Activated CD4-positive, alpha-beta T cell treated with anti-CD3 and anti-CD28 coated beads for 36 hours (primary cell): ENCODE measurements at places on chromosomes 3 and 15.

- DNase-seq = no peak
Measured at GRCh38 chr15:63054985-63055384, 12.4 kb downstream of the TPM1 start.

DNA sequence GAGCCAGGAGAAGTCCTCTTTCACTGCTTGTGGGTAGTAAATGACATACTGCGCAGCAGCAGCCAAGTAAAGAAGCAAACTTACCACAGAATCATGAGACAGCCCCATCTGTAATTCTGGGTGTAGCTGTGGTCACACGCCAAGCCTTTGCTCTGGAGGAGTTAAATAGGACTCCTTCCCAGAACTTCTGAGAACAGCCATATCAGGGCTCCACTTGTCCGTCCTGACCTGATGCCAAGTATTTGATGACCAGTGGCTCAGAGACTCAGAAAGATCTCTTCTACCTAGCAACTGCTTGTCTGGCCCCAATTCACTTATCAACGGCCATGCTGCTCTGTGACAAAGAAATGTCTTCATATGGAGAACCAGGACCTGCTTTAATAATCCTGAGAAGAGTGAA lies 20.6 kb upstream of the GOLIM4 start:
- DNase-seq = no peak

DNA sequence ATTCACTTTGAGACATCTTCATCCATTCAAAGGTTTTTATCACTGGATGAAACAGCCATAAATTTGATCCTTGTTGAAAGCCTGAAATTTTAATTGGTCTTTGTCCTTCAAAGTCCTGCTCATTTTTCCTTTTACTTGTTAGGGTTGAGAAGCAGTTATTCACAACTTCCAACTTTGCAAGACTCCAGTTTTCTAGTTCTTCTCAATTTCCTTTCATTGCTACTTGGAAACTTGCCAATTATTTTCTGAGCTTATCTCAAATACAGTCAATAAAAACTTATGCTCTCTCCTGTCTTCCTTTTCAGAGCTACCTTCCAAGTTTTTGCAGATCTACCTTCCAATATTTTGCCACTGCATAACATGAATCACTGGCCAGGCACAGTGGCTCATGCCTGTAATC lies 23.7 kb upstream of the CD276 start:
- no peak for DNase-seq

GRCh38 chr3:100299016-100299415 lies 35.5 kb upstream of the NIT2 start:
- no peak for DNase-seq

DNA sequence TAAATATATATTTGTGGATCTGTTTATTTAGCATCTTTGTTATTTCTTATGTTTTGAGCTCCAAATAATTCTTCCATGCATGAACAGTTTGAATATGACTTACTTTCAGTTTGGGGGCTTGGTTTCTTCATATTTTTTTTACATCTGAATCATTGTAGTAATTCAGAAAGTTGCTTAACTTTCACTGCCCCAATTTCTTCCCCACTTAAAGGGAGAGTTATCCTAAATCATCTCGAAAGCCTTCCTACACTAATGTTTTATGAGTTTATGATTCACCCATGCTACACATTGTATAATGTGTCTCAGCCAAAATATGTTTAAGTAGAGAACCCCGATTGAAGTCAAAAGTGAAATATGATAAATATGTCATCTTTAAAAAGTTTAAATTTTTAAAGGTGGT lies 47.8 kb downstream of the SPRED1 start:
- no peak for DNase-seq

DNA sequence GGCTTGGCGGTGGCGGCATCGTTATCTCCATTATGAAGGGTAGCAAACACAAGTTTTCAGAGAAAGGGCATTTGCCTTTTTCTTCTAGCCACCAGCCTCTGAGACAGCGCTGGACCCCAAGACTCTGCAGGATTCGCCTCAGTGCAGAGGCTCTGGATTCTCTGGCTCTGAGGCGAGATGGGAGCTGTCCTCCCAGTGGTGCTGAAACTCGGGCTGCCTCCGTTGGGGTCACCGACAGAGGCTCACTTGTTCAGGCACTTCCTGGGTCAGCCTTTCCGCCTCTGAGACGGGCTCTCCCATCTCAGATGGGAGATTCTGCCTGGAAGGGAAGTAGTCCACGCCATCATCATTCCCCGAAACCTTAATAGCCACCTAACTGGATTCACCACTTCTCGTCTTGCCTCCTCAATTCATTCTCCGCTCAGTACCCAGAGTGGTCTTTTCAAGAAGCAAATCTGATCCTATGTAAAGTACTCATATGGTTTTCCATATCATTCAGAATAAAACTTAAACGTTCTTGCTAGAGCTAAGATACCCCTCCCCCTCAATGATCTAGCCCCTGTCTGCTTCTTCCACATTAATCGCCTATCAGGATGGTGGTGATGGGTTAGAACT lies 76.9 kb downstream of the RHCG start:
- DNase-seq = peak; percentile 74

DNA sequence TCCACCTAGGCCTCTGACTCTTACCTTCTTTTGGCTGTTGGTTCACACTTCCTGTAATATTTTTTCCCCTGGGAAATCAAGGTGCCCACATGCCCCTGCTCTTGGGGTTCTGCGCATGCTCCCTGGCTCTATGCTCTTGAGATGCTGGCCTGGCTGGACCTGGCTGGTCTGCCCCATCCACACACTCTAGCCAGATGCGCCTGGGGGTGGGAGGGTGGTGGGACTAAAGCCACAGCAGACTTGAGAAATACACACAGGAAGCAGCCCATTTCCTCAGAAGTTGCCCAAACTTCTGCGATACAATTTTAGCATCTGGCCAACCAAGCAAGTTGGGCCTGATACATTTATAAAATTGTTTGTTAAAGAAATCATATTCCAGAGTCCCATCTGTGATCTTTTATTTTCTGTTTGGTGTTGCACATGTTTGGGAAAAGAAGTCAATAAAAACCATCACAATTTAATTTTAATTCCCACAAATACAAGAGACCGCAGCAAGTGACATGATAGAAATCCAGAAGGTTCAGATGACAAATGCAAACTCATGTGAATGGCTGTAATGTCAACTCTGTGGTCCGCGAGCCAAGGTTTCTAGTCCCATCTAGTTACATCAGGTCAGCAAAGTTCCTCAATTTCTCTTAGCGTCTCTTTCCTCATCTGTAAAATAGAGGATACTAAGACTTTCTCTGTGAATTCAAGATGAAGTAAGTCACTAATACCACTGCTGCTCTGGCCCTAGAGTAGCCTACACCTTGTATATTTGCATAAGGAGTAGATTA lies 55.9 kb upstream of the MEF2A start:
- no peak for DNase-seq

DNA sequence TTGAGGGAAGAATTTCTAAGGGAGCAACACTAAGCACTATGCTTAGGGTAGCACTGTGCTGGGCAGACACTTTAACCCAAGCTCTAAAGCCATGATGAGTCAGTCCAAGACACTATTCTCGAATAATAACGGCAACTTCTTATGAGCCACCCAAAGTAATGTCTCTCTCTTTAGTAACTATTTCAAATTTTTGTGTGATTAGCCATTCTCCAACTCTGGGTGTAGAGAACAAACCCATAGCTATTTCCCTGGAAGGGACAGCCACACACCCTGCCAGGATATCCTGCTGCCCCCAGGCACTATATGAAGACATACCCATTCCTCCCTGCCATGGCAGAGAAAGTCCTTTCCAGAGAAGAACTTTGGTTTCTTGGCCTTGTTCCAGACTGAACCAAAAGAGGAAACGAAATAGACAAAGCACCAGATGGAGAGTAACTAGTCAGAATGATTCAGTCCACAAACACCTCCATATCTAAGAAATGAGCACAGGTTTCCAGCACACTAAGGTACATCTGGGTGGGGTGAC lies 384.9 kb upstream of the THBS1 start:
- no peak for DNase-seq

DNA sequence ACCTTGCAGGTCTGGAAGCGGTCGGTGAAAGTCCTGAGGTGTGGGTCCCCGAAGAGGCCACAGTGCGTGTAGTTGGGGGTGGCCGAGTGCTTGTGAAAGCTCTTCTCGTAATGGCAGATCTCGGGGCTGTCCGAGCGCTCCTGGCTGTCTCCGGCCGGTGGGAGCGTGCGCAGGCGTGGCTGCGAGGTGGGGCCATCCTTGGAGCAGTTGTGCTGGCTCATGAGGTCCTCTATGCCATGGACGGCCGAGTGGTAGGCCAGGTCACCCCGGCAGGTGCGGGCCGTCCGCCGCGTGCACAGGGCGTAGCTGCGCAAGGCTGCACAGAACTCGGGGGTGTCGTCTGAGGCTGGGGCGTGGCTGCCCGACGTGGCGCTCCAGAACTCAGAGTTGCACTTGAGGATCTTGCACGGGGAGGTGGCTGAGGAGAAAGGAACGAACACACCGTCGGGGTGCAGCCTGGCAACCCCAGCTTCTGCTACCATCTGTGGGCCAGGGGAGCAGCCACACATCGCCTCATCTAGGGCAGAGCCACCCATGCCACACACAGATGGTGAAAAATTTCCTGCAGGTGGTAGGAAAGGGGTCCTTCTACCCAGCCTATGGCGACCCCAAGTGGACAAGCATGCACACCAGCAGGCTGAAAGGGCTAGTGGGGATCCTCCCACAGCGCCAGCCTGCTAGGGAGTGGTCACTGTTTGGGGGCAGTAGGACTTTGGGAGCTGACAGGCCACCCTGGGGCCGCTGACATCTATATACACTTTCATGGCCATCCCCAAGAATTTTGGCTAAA lies 36.7 kb downstream of the RGMA start:
- DNase-seq = peak; percentile 54

DNA sequence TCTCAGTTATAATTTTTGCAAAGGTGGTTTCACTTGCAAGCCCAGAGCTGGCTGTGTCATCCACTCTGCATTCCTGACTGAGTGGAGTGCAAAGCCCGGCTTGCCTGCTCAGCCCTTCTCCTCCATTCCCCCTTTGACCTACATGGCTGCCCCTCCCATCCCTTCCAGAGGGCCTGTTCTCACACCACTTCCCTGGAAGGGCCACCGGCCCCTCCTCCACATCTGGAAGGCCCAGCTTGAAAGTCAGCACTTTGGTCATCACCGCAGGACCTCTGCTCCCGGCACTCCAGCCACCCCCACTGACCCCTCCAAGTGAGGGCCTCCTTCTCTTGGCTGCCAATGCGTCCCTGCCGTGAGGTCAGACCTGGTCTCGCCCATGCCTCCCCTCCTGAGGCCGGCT lies 74.1 kb upstream of the RNF7 start:
- DNase-seq = no peak

DNA sequence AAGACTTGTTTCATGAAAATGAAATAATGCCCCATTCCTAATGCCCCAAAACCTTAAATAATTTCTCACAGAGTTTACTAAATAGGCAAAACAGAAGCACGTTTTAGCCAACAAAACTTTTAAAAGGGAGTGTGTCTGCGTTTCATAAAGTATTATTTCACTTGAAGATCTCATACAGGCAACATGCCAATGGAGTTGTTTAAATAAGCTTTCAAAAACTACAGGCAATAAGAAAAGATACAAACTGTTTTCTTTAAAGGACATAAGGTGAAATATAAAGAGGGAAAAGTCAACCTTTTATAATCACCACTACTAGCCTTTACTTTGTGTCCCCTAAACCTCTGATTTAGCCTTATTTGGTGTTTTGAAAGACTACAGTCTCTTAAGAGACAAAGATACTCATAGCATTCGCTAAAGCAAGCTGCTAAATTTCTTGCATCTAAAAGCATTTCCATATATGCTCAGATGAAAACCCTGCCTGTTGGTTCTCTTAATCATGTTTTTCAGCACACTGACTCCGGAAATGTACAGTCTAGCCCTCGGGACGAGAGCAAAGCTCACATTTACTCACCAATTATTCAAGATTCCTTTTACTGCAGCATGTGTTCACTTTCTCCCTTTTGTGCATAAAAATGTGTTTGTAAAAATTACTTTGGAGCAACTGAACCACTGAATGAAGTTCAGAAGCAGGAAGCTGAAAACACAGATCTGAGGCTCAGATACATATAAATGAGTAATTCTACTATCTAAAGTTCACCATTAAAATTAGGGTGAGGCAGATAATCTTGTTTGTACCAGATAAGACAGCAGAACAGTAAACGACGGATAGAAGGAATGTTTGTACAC lies 119.0 kb downstream of the GOLIM4 start:
- DNase-seq = no peak
